DND-41 (cell line): ENCODE measurements at places on chromosomes 6 and 20.

GRCh38 chr6:166614589-166614988 is 12.5 kb downstream of the RPS6KA2 start:
- H3K4me3 ChIP-seq: no peak overlapping the region
- no peaks in the 10 kb centered on the region for H3K27me3 ChIP-seq
- H3K36me3 ChIP-seq: no peaks in the 10 kb centered on the region
- no peaks in the 10 kb centered on the region for H3K4me1 ChIP-seq

- H3K27ac ChIP-seq: no peak overlapping the region
- DNase-seq: no peak
- H3K4me3 ChIP-seq: no peak overlapping the region
Observed at GRCh38 chr6:157622427-157622826, 200.6 kb upstream of the SNX9 start.

DNA sequence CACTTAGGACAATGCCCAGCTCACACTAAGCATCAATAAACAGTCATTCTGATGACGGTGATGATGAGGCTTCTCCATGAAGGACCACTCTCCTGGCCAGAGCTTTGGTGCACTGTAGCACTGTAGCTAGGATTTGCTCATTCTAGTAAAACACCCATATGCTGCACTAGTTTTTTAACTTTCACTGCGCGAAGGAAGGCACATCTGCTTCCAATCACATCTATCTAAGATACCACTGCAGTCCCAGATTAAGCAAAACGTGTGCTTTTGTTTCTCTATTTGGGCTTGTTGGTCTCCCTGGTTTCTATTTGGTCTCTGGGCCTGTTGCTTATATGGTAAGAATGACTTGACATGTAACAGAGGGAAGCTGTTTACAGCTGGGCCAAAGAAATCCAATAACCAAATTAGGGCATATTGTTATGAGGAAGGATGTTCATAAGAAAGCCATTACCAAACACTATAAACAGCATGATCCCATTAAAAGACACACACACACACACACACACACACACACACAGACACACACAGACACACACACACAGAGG is 62.4 kb downstream of the FAM229B start:
- H3K27me3 ChIP-seq: peaks cover 8% of the 10 kb centered on the region
- no peaks in the 10 kb centered on the region for H3K36me3 ChIP-seq
- no peaks in the 10 kb centered on the region for H3K4me1 ChIP-seq
- no peak overlapping the region for H3K27ac ChIP-seq
- no peak overlapping the region for H3K4me3 ChIP-seq

- H3K27me3 ChIP-seq: peaks cover 7% of the 10 kb centered on the region
- DNase-seq: no peak
- H3K27ac ChIP-seq: no peak overlapping the region
- H3K4me3 ChIP-seq: no peak overlapping the region
- no peaks in the 10 kb centered on the region for H3K36me3 ChIP-seq
- H3K4me1 ChIP-seq: no peaks in the 10 kb centered on the region
Observed at GRCh38 chr6:113352029-113352801, 504.9 kb upstream of the MARCKS start.

DNA sequence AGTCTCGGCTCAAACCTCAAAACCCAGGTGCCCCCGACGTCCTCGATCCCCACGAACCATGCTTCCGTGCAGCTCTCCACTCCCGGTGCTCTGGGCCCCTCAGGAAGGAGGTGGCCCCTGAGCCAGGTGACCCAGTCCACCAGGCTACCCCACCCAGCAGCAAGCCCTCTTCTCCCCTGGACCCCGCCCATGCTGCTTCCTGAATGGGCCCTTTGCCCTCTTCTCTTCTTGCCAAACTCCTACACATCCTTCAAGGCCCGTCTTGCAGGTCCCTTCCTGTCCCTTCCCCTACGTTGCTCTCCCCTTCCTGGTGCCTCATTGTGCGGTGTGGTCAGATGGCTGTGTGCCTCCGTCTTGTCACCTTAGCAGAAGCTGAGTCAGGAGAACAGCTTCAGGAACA is 3.4 kb upstream of the GATA5 start:
- peaks cover 31% of the 10 kb centered on the region for H3K27me3 ChIP-seq
- H3K36me3 ChIP-seq: no peaks in the 10 kb centered on the region
- no peaks in the 10 kb centered on the region for H3K4me1 ChIP-seq

GRCh38 chr6:15194453-15194852 is 51.4 kb upstream of the JARID2 start:
- no peaks in the 10 kb centered on the region for H3K36me3 ChIP-seq
- H3K27me3 ChIP-seq: no peaks in the 10 kb centered on the region
- no peak overlapping the region for H3K27ac ChIP-seq
- no peak for DNase-seq
- no peaks in the 10 kb centered on the region for H3K4me1 ChIP-seq
- H3K4me3 ChIP-seq: no peak overlapping the region

- no peaks in the 10 kb centered on the region for H3K4me1 ChIP-seq
- DNase-seq: no peak
- no peak overlapping the region for H3K4me3 ChIP-seq
- H3K36me3 ChIP-seq: no peaks in the 10 kb centered on the region
- no peaks in the 10 kb centered on the region for H3K27me3 ChIP-seq
- H3K27ac ChIP-seq: no peak overlapping the region
Observed at GRCh38 chr6:40398034-40398691, 189.0 kb downstream of the LRFN2 start.

DNA sequence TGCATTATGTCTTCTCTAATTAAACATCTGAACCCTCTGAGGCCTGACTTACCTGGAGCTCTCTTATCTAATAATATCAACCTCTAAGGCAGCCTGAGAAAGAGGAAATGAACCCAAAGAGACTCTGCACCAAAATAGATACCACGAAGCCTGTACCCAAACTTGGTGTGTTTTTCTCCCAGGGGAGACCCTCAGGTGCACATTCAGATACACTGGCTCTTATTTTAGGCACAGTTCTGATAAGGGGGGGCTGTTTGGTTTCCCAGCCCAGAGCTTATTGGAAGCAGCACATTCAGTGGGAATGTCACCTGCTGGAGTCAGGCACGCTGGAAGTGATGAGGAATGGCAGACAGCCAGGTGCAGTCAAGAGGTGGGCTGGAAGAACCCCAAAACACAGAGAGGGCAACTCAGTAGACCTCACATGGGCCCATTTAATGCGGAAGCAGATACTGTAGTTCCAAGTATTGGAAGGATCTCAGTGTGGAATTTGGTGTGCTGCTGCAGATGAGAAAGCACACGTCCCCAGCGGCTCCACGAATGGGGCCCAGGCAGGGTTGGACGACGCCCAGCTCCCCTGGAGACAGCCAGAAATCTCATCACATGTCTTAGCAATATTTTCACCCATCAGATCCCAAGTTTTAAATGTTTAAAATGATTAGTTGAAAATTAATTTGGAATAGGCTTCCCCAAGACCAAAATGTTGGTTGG is 9.7 kb upstream of the CCR6 start:
- no peak overlapping the region for H3K4me3 ChIP-seq
- H3K27ac ChIP-seq: no peak overlapping the region
- DNase-seq: no peak
- H3K4me1 ChIP-seq: no peaks in the 10 kb centered on the region

DNA sequence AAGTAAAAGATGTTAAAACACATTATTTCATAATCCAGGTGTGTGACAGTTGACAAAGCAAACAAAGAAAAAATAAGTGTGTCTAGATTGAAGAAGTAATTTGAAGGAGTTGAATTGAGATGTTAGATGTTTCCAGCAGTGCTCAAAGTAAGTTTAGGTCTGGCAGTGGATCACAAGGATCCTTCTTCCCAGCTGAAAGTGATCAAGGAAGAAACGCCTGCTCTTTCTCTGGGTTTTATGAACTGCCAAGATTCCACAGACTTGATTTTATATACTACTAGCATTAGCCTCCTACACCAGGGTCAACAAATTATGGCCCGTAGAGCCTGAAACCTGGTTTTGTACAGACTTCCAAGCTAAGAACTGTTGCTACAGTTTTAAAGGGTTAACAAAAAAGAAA is 30.3 kb downstream of the STX7 start:
- no peaks in the 10 kb centered on the region for H3K27me3 ChIP-seq
- H3K36me3 ChIP-seq: no peaks in the 10 kb centered on the region
- no peak overlapping the region for H3K27ac ChIP-seq
- DNase-seq: no peak
- H3K4me1 ChIP-seq: no peaks in the 10 kb centered on the region
- no peak overlapping the region for H3K4me3 ChIP-seq

DNA sequence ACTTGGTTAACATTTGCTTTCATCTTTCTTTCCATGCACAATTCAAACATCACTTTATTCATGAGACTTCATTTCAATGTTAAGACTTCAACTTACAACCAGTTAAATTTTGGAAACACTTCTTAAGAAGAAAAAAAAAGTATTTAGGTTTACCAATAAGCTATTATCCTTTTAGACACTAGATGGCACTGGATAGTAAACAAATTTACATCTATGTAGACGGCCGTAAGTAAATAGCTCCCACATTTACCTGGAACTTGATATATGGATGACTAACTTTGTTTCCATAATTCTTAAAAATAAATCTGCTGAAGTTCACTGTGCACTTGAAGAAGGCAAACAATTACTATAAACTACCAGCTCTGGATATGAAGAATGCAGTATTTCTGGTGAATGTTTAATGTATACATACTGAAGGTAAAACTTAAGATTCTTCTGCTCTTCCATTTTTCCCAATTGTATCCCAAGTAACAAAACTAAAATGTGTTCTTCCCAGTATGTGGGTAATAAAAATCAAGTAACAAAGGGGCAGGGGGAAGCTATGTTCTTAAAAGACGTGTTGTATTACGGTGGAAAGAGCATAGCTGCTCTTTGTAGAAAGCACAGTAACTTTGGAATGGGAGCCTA is 130.6 kb upstream of the C6orf118 start:
- H3K4me1 ChIP-seq: no peaks in the 10 kb centered on the region
- H3K27ac ChIP-seq: no peak overlapping the region
- no peak for DNase-seq
- no peaks in the 10 kb centered on the region for H3K27me3 ChIP-seq

DNA sequence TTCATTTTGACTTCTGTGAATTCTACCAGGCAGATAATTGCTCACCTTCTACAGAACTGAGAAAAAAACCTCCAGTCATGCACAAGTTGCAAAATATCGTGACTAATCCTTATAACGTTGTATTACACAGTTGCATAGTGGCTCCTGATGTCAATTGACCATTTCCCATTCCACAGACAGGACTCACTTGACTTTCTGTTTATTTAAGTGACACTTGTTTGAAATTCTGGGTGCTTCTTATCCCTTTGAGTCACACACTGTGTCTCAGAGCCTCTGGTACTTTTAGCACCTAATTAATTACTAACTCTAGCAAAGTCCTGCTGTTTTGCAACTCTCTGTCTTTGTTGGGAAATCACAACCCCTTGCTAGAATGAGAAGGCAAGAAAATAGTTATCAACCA is 16.2 kb upstream of the RSPO3 start:
- no peaks in the 10 kb centered on the region for H3K4me1 ChIP-seq
- no peak for DNase-seq
- no peak overlapping the region for H3K27ac ChIP-seq

GRCh38 chr6:24777227-24777626 is 2.5 kb downstream of the GMNN start:
- no peaks in the 10 kb centered on the region for H3K27me3 ChIP-seq
- DNase-seq: no peak
- peaks cover 56% of the 10 kb centered on the region for H3K4me1 ChIP-seq

DNA sequence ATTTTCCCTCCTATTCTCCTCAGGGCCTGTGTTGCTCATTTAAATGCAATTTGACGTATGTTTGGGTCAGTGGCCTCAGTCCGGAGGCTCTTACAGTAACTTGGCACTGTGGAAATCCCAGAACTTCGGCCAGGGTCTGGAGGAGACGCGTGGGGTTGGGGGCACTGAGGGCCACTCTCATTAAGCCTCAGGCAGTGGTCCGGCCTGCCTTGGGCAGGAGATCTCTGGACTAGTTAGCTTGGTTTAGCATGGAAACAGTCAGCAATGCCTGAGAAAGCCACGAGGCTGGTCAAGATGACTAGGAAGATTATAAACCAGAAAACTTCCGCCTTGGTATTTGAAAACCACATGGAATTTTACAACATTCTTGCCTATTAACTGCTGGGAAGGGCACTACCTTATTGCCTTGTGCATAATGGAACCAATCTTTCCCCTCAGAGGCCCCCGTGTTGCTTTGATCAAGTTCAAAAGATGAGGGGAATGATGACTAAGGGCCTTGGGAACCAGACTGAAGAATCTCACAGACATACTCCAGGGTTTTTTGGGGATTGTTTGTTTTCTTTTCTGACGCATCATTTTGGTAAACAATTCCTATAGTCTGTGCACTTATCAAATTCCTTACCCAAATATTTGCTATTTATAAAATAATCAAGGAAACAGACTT is 206.0 kb upstream of the PREP start:
- H3K27ac ChIP-seq: no peak overlapping the region
- H3K27me3 ChIP-seq: no peaks in the 10 kb centered on the region
- H3K4me3 ChIP-seq: no peak overlapping the region
- no peaks in the 10 kb centered on the region for H3K36me3 ChIP-seq
- no peak for DNase-seq

DNA sequence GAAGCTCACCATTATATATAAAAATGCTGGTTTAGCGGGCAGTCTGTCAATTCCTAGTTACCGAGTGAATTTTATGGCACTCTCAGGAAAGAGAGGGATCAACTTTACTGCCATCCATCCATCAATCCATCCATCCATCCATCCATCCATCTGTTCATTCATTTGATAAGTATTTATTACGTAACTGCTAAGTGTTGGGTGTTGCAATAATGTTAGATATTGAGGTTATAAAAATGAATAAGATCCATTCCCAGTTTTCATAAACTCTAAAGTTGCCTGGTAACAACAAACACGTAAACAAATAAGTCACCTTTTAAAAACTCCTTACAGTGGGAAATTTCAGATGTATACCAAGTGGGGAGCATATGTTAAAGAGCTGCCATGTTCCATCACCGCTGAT is 36.8 kb downstream of the SASH1 start:
- no peaks in the 10 kb centered on the region for H3K36me3 ChIP-seq
- no peak for DNase-seq
- H3K4me1 ChIP-seq: no peaks in the 10 kb centered on the region
- H3K27me3 ChIP-seq: peaks cover 3% of the 10 kb centered on the region

GRCh38 chr6:108336971-108337370 is 42.1 kb downstream of the AFG1L start:
- no peaks in the 10 kb centered on the region for H3K4me1 ChIP-seq
- no peaks in the 10 kb centered on the region for H3K36me3 ChIP-seq

DNA sequence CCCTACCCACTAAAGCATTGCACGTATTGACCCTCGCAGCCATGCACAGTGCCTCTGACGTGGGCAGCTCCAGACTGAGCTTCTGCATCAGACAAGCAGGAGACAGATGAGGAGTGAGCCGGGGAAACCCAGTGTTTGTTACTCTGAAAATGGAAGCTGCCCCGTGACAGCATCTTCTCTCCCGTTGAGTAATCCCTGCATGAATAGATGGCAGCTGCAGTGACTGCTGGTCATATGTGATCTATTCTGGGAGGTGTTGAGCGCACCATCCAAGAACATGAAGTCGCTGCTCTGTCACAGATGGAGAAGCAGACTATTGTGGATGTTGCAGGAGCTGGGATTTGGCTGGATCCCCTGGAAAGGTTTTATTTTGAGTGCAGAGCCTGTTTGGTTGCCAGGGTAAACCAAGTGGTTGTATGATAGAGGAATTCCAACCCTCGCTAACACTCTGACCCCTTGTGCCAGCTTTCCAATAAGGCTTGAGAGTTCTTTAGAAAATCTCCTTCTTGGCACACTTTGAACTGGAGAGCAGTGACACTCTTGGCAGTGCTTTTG is 242.2 kb downstream of the NRN1 start:
- no peak overlapping the region for H3K27ac ChIP-seq
- no peak overlapping the region for H3K4me3 ChIP-seq
- H3K27me3 ChIP-seq: no peaks in the 10 kb centered on the region
- DNase-seq: no peak
- no peaks in the 10 kb centered on the region for H3K36me3 ChIP-seq
- no peaks in the 10 kb centered on the region for H3K4me1 ChIP-seq

GRCh38 chr6:53440336-53440945 is 91.7 kb upstream of the ELOVL5 start:
- no peaks in the 10 kb centered on the region for H3K27me3 ChIP-seq
- H3K4me1 ChIP-seq: peaks cover 10% of the 10 kb centered on the region
- DNase-seq: no peak
- no peak overlapping the region for H3K4me3 ChIP-seq
